Islet precursor cell (in vitro differentiated cells): ENCODE measurements at places on chromosomes 3 and 15.

- no peak for DNase-seq
These were observed 105.5 kb downstream of the SENP2 start for GRCh38 chr3:185691622-185692021.

DNA sequence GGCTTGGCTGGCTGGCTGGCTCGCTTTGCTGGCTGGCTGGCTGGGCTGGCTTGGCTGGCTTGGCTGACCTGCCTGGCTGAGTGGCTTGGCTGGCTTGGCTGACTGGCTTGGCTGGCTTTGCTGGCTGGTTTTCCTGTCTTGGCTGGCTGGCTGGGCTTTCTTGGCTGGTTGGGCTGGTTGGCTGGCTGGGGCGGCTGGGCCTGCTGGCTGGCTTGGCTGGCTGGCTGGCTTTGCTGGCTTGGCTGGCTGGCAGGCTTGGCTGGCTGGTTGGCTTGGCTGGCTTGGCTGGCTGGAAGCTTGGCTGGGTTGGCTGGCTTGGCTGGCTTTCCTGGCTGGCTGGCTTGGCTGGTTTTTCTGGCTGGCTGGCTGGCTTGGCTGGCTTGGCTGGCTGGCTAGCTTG, 435.6 kb downstream of the GOLGA6L6 start:
- peak; percentile 62 for DNase-seq

GRCh38 chr15:33234020-33234461, 39.5 kb upstream of the FMN1 start:
- DNase-seq, result no peak

DNA sequence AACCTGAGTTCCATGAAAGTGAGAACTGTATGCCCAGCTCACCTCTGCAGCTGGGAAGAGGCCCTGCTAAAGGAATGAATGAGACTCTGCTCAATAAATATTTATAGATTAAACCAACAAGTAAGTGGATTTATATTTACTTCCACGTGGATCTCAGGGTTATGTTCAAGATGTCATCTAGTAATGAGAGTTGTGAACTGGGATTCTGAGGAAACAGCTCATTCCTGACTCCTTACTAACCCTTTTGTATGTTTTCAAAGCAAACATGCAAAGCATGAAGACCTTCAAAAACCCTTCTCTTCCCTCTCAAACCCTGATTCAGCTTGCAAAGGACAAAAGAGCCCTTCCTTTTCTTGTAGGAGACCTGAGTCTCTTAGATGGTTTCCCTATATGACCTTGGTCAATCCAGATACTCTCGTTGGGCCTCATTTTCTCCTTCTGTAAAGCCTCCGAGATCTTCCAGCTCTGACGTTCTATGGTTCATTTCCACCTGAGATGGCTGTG, 53.4 kb downstream of the LSM3 start:
- DNase-seq, result no peak

- no peak for DNase-seq
These were observed 1001.6 kb downstream of the ROBO2 start for GRCh38 chr3:78041486-78041885.

DNA sequence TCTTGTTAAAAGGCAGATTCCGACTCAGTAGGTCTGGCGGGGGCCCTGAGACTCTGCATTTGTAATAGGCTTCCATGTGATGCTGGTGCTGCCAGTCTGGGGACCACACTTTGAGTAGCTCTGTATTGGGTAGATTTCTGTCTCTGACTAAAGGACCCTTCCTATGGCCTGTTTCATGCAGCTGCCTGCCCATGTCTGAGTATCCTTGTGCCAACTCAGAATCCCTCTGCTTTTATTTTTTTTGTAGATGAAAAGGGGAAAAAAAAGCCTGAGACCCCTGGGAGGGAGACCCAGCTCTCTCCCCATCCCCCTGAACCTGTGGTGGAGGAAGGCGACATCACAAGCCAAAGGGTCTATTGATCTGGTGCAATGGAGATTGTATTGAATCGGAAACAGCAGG, 81.9 kb downstream of the EBLN2 start:
- no peak for DNase-seq

GRCh38 chr15:38972831-38973230, 408.2 kb upstream of the RASGRP1 start:
- no peak for DNase-seq

GRCh38 chr3:190384309-190384756, 3.6 kb upstream of the CLDN16 start:
- peak; percentile 52 for DNase-seq

DNA sequence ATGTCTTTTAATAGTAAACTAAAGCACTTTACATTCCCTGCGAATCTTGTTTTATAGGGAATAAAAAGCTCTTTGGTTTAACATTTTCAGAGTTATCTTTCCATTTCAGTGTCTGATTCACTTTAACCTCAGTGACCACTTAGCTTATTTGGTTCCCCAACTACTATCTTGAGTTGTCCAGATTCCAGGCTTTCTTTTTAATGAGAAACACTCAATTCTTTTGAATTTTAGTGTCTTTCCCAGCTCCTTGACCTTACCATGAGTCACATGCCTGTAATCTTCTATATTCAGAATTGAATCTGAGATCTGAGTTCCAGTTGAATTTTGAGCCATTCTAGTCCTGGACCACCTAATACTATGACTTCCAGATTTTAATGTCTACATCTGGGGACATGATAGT, 144.4 kb downstream of the KCNAB1 start:
- no peak for DNase-seq

DNA sequence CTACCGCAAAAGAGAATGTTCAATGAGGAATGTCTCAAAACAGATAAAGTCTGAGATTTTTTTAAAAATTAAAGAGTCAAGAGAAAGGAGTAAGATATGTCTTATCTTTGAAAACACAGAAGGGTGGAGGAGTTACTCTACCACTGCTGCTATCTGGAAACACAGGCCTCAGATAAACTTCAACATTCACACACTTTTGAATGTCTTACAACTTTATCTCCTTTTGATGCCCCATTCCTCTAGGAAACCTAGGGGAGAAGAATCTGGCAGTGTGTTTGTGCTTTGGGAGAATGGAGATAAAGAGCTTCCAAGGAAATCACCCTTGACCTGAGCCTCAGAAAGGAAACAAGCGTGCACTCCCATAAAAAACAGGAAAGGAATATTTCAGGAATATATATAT, 468.2 kb downstream of the PLOD2 start:
- DNase-seq, result no peak

DNA sequence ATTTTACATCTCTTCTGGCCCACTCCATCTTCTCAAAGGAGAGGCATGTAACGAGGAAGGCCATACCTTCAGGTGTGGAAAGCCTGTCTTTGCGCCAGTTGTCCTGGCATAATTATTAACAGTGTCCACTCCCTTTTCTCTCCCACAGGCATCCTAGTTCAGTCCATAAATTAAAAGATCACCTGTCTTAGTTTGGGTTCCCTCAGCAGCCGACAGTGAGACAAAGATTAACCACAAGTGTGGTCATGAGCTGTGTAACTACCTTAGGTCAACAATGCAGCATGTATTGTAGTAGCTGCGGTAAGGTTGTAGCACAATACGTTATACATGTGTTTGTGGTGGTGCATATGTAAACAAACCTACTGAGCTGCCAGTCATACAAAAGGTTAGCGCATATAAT, 103.3 kb upstream of the GALNT15 start:
- DNase-seq, result no peak

DNA sequence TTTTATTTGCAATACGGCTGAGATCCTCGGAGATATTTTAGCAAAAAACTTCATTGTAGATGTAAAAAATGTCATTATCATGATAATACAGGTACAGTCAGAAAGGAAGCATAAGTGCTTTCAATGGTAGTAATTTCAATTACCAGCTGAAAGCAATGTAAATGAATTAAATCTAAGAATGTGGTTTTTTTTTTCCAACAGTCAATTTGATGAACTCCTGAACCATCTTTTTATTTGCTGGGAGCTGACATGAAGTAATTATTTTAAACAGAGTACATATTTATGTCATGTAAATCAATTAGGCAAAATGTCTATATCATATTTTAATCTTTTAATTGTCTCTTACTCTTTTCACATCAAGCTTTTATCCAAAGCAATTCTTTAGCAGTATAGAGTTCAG, 70.6 kb downstream of the MORC1 start:
- no peak for DNase-seq

DNA sequence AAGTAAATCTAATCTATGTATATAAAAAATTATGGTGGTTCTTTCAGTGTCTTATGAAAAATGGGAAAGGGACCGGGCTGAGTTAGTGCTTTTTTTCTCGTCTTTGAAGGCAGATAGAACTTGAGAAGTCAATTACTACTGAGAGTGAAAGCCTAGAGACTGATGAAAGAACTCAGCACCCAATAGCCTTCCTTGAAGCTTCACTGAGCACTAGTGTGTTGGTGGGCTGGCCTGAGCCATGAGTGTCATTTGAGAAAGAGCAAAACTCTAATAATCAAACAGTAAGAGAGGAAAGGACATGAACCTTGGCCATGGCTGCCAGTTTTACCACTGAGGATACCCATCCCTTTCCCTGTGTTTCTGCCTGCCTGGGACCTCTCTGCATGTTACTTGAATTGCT, 428.3 kb upstream of the RASGRP1 start:
- DNase-seq, result no peak

DNA sequence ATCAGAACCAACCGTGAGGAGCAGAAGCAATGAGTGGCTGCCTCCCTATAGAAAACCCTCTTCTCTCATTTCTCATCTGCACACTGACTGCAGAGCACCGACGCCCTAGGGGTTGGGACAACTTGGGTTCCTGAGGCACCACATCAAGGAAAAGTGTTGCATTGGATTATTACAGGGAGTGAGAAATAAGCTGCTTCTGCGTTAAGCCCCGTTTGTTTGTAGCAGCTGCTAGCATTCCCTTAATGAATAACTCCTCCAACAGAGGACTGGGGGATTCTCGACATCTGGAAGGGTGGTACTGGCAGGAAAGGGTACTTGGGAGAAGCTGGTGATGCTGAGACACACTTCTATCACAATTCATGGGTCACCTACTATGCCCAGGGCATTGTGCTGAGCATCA, 25.3 kb upstream of the AGBL1 start:
- DNase-seq, result no peak

GRCh38 chr3:195892105-195893043, 16.0 kb downstream of the TNK2 start:
- DNase-seq, result peak; percentile 78

DNA sequence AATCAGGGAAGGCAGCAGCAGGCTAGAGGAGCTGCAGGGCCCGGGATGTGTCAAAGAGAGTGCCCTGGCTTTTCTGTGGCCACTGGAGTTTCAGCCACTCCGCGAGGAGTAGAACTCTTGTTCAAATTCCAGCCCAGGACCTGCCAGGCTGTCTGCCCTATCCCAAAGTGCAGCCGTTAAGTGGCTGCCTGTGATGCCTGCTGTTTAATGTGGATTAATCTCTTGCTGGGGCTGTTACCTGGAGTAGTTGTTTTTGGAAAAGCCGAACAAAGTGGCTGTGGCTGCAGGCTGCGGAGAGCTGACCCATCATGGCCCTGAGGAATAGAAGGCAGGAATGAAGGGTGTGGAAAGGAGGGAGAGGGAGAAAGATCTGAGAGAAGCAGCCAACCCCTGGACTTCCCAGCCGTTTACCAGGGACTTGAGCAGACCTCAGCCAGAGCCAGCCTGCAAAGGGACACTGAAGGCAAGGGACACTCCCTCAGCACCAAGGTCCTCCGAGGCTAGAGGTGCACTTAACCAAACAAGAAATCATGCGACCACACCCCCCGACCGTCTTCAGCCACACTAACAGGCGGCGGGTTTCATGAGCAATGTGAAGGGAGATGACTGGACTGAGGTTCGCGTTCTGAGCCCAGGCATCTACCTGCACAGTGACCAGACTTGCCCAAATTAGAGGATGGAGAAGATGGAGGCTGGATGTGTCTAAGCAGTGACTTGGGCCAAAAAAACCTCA, 4.7 kb downstream of the CDAN1 start:
- no peak for DNase-seq

DNA sequence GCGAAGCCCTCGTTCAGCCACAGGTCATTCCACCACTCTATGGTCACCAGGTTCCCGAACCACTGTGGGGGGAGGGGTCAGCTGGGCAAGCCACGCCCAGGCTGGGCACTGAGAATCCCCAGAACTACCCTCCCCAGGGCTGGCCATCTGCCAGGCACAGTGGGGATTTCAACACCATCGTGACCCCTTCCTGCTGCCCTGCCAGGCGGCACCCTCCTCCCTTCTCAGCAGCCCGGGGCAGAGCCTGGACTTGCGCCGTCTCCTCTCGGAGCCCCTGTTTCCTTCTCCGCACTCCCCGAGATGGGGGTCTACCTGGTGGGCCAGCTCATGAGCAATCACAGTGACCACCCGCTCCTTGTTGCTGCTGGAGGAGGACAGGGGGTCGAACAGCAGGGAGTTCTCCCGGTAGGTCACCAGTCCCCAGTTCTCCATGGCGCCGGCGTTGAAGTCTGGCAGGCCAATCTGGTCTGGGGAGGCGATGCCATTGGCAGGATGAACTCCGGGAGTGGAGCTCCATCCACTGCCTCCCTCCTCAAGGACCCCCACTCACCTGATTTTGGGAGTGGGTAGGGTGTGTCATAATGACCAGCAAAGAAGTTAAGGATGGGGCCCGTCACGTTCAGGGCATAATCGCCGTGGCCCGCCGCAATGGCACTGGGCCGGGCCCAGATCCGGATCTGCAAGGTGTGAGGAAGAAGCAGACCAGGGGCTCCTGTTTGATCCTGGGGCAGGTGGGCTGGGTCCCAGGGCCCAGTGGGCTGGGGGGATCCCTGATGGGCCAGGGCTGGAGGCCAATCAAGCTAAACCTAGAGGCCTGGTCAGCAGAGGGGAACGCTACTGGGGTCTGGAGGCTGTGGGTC, 10.5 kb downstream of the ANPEP start:
- DNase-seq, result no peak

DNA sequence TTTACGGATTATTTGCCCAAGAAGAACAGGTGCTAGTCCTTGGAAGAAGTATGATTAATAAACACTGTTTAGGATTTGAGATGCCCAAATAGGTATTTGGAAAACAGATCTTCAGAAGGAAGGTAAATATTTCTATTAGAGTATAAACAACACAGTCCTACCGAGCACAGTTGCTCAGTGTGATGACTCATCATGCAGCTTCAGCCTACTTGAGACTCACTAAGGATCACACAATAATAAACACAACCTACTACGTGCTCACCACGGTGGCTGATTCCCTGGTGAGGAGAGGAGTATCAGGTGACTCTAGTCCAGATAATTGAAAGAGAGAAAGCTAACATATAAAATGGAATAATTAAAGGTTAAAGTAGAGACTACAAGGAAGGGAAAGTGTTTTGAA, 72.0 kb downstream of the PDZRN3 start:
- DNase-seq, result peak; percentile 61

- DNase-seq, result no peak
These were observed 806.9 kb downstream of the GRM7 start for GRCh38 chr3:7667774-7668173.

DNA sequence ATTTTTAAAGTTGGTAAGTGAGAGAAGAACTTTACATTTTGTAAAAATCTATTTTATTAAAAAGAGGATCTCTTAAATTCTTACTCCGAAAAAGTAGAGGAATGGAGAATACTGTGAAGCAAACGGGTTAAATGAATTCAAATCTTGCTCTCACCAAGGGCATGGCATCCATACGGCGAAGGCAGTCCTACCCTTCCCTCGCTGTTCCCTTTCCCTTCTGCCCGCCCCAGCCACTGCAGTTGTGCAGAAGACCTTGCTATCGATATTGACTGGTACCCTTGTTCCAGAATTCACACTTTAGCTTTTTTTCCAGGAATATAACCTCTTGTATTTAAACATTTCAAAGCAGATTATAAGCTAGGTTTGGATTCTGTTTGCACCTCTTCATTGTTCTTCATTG, 239.5 kb downstream of the ZPLD1 start:
- DNase-seq, result no peak

- DNase-seq, result no peak
These were observed 85.9 kb downstream of the FAIM start for GRCh38 chr3:138694287-138695007.
